Heart right ventricle (tissue), 16 donors: ENCODE measurements at places on chromosomes 4 and X. TPM values are rescaled to one million over a fixed set of nuclear protein-coding genes. Genes with fewer than 3 reads are reported as not detected.

IL21 gene
- total RNA-seq = not detected

S100G gene
- total RNA-seq = not detected

DNA sequence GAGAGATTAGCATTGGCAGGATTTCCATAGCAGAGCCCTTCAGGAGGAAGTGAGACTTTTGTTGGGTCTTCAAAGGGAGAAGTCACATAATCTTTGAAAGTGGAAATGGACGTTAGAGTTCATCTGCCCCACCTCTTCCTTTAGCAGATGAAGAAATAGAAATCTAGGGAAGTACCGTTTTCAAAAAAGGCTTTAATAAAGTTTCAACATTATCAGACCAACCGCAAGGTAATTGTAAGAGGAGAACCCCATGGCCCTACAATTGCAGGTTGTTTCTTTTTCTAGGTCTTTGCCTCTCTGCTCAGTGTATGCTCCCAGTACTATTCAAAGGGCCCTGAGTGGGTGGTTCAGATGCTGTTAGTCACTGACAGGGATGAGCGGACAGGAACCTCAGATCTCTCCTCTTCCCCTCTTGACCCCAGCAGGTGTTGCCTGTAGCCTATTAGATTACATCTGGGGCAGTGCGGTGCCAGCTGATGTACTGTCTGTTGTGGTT lies 48.6 kb upstream of the AP1S2 start:
- no peak for DNase-seq

GRCh38 chrX:150975655-150976390 lies 7.3 kb upstream of the HMGB3 start:
- peak; percentile 3 for DNase-seq

DNA sequence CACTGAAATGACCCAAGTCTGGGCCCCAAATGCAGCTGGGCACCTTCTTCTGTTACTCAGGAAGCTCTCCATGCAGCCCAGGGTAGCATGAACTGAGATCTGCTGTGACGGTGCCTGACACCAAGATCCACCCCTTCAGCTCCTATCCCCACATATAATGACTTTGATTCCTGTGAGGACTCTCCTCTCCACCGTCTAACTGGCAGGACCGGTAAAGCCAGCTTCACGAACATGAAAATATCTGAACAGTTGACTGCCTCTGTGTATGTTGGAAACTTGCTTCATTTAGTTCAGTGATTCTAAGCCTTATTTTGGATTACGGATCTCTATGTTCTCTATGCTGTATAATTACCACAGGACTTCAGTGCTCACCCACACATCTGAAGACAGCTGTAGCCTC lies 115.5 kb upstream of the TMEM150C start:
- DNase-seq = no peak

- DNase-seq = no peak
Measured at GRCh38 chrX:36462142-36462541, 542.6 kb downstream of the CFAP47 start.
